ENCODE measurements at places on chromosomes 5 and 9. TPM values are rescaled to one million over a fixed set of nuclear protein-coding genes. Genes with fewer than 3 reads are reported as not detected.

MARCOL gene
- not detected for total RNA-seq

CYSRT1 gene
- total RNA-seq = 0.47 TPM

HMGXB3 gene
- total RNA-seq = 34.0 TPM

PRDM9 gene
- total RNA-seq = not detected

RORB gene
- 0.34 TPM for total RNA-seq

FOXD4 gene
- total RNA-seq = 0.39 TPM

KIF2A gene
- 30.6 TPM for total RNA-seq

FBXL17 gene
- total RNA-seq = 19.5 TPM

BTNL8 gene
- total RNA-seq = 134 TPM

SLC6A3 gene
- total RNA-seq = not detected

ADGRD2 gene
- not detected for total RNA-seq

CDH9 gene
- total RNA-seq = not detected

- no peak for DNase-seq
Measured at GRCh38 chr5:72917371-72917776, 38.5 kb upstream of the FCHO2 start.

GRCh38 chr9:33332011-33332410 lies 41.7 kb downstream of the NFX1 start:
- DNase-seq = no peak

DNA sequence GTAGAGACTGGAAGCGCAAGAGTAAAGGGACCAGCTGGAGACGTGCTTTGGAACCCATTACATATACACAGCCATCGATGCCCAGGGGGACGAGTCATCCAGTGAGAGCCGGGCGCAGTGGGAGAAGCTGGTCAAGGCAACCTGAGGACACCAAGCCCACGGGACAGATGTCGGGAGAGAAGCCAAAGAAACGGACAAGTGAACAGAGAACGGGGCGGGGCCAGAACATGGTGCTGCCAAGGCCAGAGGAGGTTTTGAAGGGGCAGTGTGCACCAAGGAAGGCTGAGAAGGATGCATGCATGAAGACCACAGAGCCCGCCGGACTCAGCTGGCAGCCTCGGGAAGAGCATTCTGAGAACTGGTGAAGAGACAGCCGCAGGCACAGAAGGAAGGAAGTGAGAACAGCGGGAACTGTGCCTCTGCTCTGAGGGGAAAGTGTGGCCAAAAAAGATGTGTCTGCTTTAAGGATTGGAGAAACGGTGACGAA lies 20.3 kb downstream of the CAMSAP1 start:
- no peak for DNase-seq

DNA sequence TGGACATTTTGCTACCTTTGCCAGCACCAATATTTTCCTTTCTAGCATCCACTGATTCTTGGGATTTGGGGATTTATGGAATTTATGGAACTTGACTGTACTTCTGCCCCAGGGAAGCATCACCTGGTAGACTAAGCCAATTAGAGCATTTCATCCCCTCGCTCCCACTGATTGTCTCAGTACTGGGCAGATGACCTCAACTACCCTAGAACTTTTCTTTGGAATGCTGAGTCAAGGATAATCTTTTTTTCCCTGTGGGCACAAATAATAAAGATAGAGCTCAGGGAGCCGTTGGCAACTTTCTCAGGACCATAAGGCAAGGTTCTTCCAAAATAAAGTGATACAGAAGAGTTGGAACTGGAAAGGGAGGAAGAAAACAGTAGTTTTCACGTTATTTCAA lies 438.4 kb downstream of the PLK2 start:
- DNase-seq = no peak

DNA sequence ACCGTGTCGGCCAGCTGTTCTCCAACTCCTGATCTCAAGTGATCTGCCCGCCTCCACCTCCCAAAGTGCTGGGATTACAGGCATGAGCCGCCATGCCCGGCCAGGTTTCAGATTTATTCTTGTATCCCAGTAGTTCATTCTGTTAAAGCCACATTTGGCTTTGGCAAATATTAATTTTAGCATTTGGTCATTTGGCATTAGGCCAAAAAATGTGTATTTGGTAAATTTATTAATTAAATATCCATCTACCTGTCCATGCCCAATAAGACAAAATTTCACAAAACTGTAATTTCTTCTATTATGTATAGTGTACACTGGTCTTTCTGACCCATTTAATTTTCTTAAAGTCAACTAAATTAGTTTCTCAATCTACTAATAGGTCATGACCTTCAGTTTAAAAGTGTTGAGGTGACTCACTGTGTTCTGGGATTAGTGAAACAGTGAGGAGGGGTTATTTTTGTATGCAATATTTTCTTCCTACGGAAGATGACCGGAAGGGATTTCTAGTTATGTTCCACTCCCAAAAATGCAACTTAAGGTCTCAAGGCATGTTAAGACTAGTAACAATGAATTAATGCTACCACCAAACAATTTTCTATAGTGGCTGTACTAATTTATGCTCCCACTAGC lies 21.0 kb downstream of the OSTF1 start:
- no peak for DNase-seq

DNA sequence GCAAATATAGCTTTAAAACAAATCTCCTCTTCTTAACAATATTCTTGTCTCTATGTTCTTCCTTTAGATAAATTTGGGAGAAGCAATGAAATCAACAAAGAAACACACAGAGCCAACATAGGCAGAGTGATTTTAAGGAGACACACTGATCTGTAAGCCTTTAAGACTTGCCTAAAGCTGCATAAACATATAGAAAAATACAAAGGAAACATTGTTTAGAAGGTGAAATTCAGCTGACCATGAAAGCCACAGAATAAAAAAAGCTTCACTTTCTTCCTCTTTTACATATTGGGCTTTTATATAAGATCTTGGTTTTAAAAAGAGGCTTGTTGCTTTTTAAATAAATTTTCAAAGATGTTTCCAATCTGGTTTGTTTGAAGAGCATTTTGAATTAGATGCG lies 1277.5 kb downstream of the EFNA5 start:
- no peak for DNase-seq

DNA sequence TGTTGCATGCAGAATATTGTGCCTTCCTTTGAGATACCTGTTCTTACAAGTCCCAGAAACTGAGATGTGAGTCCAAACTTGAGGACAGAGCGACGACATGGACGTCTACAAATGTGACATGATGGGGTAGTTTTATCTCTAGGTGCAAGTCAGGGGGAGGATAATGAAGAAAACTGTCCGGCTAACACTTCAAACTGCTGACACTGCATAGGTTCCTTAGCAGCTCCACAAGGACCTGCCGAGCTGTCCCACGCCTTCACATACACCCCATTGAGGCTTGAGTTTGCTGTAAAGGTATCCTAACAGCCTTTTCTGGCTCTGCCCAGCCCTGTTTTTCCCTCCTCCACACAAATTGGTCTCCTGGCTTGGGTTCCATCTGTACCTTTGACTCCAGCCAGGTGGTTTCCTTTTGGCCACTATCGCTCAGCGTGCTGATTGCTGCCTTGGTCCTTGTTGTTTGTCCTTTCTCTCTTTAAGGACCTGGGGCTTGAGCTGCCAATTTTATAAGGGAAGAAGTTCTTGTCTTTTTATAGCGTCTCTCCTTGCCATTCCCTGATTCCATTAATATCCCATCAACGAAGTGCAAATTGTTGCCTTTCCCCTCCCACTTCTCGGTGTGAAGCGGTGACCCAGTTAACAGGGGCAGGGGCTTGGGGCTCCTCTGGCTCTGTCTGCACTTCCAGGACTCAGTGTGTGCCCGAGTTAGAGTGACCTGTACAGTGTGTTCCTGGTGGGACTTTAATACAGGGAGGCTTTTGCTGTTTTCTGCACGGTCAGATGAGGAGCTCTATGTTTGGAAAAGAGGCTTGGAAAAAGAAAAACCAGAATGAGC lies 100.3 kb downstream of the PCSK1 start:
- DNase-seq = no peak

DNA sequence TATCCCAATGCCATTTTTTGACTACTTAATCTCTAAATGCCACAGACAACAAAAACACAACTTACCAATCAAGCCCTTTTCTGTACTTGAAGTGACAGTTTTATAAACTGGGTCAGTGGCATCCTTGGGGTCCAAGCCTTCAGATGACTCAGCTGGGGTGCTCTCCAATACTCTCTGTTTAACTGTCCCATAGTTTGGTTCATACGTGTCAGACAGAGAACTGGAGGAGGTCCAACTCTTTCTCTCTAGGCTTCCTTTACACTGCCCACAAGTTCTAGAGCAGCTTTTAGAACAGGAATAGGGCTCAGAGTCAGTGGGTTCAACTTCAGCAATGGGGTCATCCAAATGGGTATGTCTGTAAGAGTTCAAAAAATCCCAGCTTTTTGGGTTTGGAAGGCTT lies 166.9 kb downstream of the CDC42SE2 start:
- no peak for DNase-seq

- DNase-seq = no peak
Measured at GRCh38 chr5:137933491-137933911, 44.2 kb downstream of the PKD2L2 start.

GRCh38 chr5:91106842-91107511 lies 276.1 kb downstream of the ARRDC3 start:
- no peak for DNase-seq

DNA sequence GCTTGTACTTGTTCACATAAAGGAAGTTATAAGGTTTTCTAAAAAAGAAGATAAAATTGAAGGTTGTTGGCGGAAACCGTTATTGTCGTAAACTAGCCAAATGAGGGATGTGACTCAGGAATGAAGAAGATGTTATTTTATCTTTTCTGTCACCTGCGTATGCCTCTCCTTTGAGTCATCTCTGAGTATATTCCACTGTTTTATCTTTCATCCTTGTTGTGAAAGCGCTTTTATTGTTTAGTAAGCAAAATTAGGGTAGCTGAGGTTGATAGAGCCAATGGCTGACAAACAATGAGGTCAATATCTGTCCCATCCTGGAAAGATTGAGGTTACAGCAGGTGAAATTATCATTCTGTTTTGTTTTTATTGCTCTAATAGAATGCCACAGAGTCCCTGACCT lies 105.0 kb downstream of the TUSC1 start:
- DNase-seq = no peak

- no peak for DNase-seq
Measured at GRCh38 chr9:112299514-112299913, 33.9 kb downstream of the PTBP3 start.

GRCh38 chr5:132510076-132510475 lies 19.5 kb upstream of the IRF1 start:
- no peak for DNase-seq

- DNase-seq = no peak
Measured at GRCh38 chr9:73441223-73441622, 289.6 kb downstream of the ANXA1 start.

GRCh38 chr5:143376911-143377813 lies 26.3 kb downstream of the NR3C1 start:
- DNase-seq = no peak

- DNase-seq = no peak
Measured at GRCh38 chr5:121628783-121629182, 222.9 kb upstream of the FTMT start.

- DNase-seq = no peak
Measured at GRCh38 chr5:142316681-142317080, 8.1 kb downstream of the SPRY4 start.

DNA sequence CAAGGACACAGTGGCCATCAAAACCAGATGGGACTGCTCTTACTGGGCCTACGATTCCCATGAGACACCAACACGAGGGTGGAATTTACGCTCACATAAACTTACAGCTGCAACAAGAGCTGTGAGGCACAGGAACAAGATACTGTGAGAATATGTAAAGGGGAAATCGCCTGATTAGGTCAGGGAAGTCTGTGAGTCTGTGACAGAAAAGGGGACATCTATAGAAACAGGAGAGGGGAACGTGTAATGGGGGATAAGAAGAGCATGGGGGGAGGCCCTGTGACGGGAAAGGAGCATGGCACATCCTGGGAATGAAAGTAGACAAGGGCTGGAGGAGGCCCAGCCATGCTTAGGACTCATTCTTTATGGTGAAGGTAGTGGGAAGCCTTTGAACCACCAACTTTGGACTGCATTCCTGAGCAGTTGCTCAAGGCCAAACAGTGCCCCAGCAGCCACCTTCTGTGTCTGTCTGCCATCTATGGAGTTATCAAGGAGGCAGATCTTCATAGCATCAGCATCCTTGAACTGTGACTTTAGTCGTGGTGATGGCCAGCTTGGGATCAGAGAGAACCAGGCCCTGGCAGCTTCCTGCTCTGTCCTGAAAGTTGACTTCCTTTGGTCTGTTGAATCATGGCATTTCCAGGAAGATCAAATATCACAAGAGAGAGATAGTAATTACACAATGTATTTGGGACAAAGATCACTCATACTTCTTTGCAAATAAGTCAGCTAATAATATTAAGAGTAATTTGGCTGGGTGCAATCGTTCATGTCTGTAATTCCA lies 87.9 kb upstream of the FAM169A start:
- no peak for DNase-seq

DNA sequence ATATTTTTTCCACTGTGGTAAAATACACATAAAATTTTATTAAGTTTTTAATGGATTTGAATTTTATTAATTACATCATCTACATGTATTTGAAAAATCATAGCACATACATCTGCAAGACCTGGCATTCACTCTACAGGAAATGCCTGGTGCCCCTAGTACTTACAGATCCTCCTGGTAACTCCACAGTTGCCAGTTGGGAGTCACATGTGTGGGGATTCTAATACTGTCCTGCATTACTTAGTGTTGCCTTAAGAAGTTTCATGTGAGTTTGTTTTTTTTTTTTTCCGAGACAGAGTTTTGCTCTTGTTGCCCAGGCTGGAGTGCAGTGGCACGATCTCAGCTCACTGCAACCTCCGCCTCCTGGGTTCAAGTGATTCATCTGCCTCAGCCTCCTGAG lies 18.1 kb downstream of the KDM3B start:
- DNase-seq = no peak

DNA sequence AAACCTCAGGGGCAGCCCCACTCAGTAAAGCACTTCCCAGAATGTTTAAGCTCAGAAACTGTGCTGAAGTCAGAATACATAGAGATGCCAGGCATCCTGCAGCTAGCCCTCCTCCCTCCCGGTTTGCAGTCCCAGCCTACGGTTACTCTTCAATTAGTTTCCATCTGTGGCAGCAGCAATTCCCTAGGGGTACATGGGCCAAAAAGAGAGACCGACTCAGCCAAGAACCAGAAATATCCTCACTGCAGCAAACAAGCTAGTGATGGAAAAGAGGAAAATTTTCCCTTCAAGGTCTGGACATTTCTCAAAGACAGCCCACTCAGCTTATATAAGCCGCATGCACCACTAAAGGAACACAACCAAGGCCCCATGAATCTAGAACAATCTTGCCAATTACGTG lies 89.1 kb upstream of the PPP2R2B start:
- no peak for DNase-seq

DNA sequence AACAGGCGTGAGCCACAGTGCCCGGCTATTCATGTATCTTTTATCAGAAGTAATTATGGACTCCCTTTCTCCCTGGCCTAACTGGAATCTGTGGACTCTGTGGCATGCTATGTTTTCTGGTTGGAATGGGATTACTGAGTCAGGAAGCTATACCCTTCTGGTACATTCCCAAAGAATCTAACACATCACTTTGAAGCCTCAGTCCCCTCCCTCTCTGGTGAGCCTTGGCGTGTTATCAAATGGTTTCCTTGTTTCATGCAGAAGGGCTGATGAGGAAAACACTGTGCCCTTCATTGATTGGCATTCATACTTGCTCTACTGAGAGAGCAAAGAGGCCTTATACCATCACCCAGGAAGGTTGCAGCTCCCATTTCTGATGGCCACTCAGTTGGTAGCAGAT lies 22.9 kb downstream of the C5orf15 start:
- DNase-seq = no peak
